Lower leg skin (tissue), 4 donors: ENCODE measurements at places on chromosomes 1 and 21. TPM values are rescaled to one million over a fixed set of nuclear protein-coding genes. Genes with fewer than 3 reads are reported as not detected.

DNA sequence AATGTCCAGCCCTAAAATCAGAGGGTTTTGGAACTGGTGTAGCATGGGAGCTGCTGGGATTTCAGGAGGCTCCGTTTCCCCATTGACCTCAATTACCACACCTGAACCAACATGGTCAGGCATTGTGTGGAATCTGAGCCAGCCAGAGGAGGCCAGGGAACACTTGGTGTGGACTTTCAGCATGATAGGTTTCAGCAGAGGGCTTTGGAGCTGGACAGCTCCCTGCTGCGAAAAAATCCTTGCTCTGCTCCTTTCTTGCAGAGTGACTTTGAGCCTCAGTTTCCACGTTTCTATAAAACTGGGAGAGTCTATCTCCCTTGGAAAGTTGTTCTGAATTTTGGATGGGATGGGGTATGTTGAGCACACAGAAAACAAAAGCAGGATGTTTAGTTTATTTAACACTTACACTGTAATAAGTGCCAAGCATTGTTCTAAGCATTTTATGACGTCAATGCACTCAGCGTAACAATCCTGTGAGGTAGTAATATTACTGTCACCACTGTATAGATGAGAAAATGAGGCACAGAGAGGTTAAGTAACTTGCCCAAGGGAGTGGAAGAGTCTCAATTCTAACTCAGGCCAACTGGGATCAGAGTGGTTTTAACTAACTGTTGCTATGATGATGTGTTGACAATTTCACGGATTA is 168.0 kb downstream of the GRIK3 start:
- no peak for DNase-seq

DNA sequence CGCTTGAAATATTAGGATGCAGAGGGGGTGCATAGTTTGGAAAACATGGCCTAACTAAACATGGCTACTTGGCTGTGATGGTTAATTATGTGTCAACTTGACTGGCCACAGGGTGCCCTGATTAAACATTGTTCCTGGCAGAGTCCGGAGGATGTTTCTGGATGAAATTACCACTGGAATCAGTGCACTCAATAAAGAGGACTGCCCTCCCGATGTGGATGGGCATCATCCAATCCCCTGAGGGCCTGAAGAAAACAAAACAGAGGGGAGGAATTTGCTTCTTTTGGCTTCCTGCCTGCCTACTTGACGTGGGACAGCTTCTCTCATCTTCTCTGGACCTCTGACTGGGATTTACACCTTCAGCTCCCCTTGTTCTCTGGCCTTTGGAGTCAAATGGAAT is 79.1 kb upstream of the KCNE2 start:
- DNase-seq: no peak

DNA sequence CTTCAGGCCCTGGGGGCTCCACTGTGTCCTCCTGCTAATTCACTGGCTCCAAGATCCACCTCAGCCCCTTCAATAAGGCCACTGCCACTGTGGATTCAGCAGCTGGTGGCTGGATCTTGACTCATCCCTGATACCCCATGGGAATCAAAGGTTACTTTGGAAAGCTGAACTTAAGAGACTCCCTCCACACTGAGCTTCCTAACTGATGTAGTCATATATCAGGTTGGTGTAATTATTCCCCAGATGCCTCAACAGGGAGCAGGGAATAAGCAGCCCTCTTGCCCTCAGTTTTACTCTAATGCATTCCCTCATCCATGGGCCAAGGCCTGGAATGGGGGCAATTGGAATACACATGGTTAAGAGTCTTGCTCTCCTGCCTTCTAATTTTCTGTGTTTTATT is 164.6 kb downstream of the FASLG start:
- no peak for DNase-seq

GRCh38 chr1:51784997-51785421 is 93.5 kb downstream of the NRDC start:
- DNase-seq: no peak

DNA sequence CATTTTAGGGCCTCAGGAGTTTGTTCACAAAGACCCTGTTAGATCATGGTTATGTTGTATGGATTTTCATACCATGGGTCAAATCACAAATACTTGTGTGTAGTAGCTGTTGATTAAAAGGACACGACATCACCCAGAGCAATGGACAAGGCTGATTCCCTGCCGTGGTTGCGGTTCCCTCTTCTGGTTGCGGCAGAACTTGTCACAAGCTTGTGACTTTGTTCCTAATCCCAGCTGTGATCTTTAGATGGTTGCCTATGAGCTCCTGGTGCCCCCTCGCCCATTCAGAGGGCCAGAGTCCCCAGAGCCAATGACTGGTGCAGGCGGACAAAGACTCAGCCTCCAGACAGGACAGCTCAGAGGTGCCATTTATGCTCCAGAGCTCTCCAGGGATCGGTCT is 11.8 kb upstream of the SDHB start:
- DNase-seq: no peak

DNA sequence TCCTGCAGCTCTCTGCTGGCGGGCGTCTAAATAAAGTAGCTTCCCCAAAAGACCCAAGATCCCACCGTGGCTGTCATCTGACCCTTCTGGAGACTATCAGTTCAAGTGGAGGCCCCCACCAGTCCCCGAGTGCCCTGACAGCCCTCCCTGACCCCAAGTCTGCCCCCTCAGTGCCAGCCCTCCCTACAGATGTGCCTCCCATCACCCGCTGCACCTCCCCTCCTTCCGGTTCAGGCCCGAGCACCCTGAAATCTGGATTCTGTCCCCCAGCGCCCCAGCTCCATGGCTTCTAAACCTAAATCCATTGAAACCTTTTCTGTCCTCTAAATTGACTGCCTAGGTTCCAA is 595 bp downstream of the IL10RB start:
- no peak for DNase-seq

- DNase-seq: no peak
Measured at GRCh38 chr1:18989176-18989799, 32.8 kb upstream of the IFFO2 start.

- no peak for DNase-seq
Measured at GRCh38 chr1:221747839-221748238, 6.0 kb upstream of the DUSP10 start.

DNA sequence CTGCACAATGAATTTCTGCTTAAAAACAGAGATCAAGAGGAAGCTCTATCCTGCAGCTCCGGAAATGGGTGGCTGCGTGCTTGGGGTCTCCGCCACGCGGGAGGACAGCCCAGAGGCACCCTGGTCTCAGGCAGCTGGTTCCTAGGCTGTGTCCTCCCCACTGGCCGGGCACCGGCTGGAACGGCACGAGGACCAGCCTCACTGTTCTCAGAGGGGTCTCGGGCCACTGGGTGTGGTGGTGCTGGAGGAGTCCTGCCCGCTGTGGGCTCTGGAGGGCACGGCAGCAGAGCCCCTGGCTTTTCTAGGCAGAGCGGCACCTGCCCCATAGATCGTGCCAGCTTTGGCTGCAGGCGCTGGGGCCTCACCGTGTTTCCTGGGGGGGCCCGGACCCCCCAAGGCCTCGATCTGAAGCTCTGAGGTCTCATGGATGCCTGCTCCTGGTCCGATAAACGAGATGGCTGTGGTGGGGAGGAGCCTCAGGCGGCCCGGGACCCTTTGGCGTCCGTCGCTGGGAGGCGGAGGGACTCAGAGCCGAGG is 8.2 kb upstream of the RNF223 start:
- DNase-seq: no peak

GRCh38 chr21:19731251-19731650 is 1267.0 kb upstream of the NCAM2 start:
- DNase-seq: no peak

GRCh38 chr1:25472471-25472870 is 41.8 kb downstream of the MACO1 start:
- no peak for DNase-seq

DNA sequence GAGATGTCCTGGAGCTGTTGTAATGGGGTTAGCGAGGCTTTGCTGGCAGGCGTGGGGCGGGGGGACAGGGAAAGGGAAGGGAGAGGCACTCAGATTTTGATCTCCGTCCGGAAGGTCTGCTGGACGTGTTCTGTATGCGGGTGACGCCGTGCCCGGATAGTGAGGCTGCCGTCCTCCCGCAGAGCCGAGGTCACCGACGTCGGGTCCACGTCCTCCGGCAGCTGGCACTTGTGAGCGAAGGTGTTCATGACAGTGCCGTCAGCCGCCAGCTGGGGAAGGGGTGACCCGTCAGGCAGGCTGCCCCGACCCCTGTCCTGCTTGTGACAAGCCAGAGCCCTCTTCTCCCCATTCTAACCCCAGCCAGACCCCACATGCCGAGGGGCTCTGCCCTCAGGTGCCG is 2.4 kb downstream of the HSPB7 start:
- no peak for DNase-seq

DNA sequence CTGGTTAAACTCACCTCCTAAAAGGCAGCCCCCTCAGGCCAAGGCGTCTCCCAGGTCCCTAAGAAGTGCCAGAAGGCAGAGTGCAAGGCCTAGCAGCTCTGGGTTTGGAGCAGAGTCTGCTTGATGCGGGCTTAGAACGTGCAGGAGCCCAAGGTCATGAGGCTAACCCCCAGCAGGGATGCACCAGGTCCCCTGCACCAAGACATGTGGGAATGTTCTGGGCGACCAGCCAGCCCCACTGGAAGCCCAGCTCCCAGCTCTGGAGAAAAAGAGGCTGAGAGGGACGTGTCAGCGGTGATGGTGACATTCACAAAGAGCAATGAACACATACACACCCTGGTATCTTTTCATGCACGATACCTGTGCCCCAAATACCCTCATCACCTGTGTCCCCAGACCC is 5.1 kb downstream of the LRRN2 start:
- no peak for DNase-seq

DNA sequence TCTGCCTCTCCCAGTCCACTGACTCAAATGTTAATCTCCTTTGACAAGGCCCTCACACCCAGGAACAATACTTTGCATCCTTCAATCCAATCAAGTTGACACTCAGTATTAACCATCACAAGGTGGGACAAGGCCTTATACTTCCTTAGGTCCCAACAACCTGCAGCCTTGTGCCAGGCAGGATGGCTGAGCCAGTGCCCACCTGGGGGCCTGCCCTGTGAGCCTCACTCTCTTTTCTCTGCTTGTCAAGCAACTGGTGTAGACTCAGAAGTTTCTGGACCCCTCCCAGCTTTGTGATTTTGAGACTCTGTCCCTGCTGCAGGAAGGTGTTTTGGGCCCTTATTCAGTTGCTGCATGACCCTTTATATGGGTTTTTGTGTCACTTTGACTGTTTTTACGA is 310.0 kb upstream of the C1orf174 start:
- no peak for DNase-seq

The CDK18 gene
- 6.5 TPM for total RNA-seq

The PSMD4 gene
- total RNA-seq: 122 TPM

The CD1B gene
- total RNA-seq: 1.2 TPM

The DDI2 gene
- total RNA-seq: 37.1 TPM

The S1PR1 gene
- 62.5 TPM for total RNA-seq

The MPZ gene
- 8.7 TPM for total RNA-seq
